GM12878 (cell line): ENCODE measurements at places on chromosomes 11 and 22. TPM values are rescaled to one million over a fixed set of nuclear protein-coding genes. Genes with fewer than 3 reads are reported as not detected.
A peak's percentile ranks its signal among the peaks of the same experiment; 100 is the strongest.

The ARHGAP42 gene
- 2.8 and 4.1 TPM in 2 replicates for polyA plus RNA-seq

The PARVG gene
- polyA plus RNA-seq, result 72.0 and 78.0 TPM in 2 replicates

The MYOD1 gene
- not detected in 2 replicates for polyA plus RNA-seq

DNA sequence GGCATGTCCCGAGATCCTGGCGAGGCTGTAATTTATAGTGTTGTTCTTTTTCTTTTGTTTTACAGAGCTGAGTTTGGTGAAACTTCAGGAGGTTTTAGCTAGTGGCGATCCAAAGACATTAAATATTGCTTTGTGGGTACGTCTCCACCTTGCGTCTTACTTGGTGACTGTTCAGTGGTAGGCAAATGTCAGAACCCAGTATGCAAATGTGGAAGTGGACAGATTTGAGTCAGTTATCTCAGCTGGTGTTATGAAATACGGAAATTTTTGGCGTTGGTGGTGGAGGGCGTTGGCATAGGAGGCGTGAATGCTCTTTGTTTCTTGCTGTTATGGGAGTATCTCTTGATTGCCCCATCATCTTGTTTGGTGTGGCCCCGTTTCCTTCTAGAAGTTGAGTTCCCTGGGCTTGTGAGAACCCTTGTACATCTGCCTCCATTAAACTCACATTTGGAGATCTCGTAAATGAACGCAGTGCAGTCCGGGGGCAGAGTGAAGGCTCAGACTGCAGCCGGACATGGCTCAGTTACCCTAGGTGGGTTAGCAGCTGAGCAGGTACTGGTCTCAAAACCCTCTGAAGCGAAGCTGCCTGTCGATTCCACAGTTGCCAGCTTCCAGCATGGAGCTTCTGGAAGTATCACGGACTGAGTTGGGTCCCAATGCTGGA is 39.9 kb downstream of the PTPRJ start:
- H3K4me1 ChIP-seq, result peaks cover 66% of the 10 kb centered on the region
- no peaks in the 10 kb centered on the region for H3K27me3 ChIP-seq
- H3K36me3 ChIP-seq, result no peaks in the 10 kb centered on the region
- peak overlapping the region; percentile 88 for H3K27ac ChIP-seq
- DNase-seq, result peak; percentile 66
- peak overlapping the region; percentile 42 for H3K4me3 ChIP-seq

DNA sequence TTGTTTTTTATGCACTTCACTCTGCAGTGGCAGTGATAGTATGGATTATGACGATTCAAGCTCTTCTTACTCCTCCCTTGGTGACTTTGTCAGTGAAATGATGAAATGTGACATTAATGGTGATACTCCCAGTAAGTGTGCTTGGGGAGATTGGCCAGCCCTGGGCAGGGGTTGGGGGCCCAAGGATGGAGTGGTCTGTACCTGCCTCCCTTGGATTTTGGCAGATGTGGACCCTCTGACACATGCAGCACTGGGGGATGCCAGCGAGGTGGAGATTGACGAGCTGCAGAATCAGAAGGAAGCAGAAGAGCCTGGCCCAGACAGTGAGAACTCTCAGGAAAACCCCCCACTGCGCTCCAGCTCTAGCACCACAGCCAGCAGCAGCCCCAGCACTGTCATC is 14.2 kb downstream of the MADD start:
- no peak for DNase-seq
- no peak overlapping the region for H3K4me3 ChIP-seq
- H3K27ac ChIP-seq, result no peak overlapping the region
- H3K36me3 ChIP-seq, result peaks cover 38% of the 10 kb centered on the region
